ENCODE measurements at places on chromosomes 7 and 10.

DNA sequence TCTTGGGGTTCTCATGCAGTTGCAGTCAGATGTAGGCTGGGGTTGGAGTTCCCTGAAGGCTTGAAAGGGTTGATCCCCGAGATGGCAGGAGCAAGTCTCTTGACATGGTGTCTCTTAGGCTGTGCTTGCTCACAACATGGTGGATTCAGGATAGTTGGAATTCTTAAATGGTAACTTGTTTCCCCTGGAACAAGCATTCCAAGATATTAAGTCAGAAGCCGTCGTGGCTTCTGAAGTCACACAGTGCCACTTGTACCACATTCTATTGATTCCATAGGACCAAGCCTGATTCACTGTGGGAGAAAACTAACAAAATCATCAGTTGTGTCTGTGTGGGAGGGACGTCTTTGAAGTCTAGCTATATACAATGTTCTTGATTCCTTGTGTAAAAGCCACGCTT lies 3.5 kb upstream of the SLC35B4 start:
- H3K4me1 ChIP-seq = peaks cover 18% of the 10 kb centered on the region
- no peaks in the 10 kb centered on the region for H3K36me3 ChIP-seq
- no peak overlapping the region for H3K27ac ChIP-seq
- H3K4me3 ChIP-seq = no peak overlapping the region
- no peak for DNase-seq

DNA sequence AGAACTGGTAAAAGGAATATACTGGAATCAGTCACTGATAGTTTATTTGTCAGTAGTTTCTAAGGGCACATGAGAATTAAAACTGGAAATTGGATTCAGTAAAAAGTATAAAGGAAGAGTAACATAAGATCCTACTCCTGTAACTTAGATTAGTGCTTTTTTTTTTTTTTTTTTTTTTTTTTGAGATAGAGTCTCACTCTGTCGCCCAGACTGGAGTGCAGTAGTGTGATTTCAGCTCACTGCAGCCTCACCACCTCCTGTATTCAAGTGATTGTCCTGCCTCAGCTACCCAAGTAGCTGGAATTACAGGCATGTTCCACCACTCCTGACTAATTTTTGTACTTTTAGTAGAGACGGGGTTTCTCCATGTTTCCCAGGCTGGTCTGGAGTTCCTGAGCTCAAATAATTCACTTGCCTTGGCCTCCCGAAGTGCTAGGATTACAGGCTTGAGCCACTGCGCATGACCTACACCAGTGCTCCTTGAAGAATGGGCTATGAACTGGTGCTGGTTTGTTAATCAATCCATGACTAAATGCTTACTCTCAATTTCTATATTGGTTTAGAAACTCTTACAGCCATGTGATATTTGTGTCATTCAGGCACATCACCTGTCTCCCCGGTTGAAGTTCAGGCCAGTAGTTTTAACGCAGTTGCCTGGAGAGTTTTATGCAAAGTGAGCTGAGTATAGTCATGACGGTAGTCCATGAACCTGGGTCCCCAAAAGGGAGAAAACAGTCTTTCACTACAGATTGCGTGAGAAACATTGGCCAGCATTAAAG lies 65.0 kb downstream of the ZEB1 start:
- H3K4me3 ChIP-seq = no peak overlapping the region
- H3K27ac ChIP-seq = no peak overlapping the region
- peaks cover 27% of the 10 kb centered on the region for H3K36me3 ChIP-seq
- H3K4me1 ChIP-seq = no peaks in the 10 kb centered on the region

DNA sequence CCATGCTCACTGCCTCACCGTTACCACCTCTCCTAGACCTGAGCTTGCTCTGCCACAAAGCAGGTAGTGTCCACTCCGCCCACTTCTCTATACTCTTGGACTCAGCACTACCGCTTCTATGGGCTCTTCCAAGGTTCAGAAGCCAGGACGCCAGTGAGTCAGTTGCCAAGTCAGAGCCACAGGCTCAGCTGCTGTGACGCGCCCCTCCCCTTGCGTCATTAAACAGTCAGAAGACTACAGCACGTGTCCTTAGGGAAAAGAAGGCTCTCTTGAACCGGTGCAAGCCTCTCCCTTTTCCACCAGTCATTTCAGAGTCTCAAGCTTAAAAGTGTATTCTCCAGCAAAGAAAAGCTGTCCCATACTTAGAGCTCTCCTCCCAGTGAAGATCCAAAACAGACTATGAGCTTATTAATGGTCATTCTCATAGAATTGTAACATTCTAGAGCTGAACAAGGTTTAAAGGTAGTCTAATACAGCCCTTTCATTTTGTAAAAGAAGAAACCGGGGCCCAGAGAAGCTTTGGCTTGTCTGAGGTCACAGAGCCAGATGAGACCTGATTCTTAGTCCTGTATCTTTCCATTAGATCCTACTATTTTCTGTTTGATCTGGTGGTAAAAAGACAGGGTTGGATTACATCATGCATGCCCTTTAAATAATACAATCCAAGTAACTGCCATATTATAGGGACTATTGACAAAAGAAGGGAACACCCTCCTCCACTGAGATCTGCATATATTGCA lies 40.9 kb upstream of the MET start:
- H3K27ac ChIP-seq = no peak overlapping the region
- no peaks in the 10 kb centered on the region for H3K4me1 ChIP-seq
- H3K36me3 ChIP-seq = no peaks in the 10 kb centered on the region

GRCh38 chr10:46542567-46543465 lies 13.6 kb downstream of the GPRIN2 start:
- DNase-seq = no peak
- no peaks in the 10 kb centered on the region for H3K36me3 ChIP-seq
- H3K4me3 ChIP-seq = no peak overlapping the region
- peaks cover 21% of the 10 kb centered on the region for H3K27me3 ChIP-seq
- H3K27ac ChIP-seq = no peak overlapping the region

GRCh38 chr10:59649606-59650346 lies 59.9 kb downstream of the SLC16A9 start:
- no peaks in the 10 kb centered on the region for H3K27me3 ChIP-seq
- no peak overlapping the region for H3K4me3 ChIP-seq
- H3K27ac ChIP-seq = no peak overlapping the region
- no peak for DNase-seq

- DNase-seq = no peak
- H3K27me3 ChIP-seq = peaks cover 3% of the 10 kb centered on the region
- no peak overlapping the region for H3K27ac ChIP-seq
- H3K4me1 ChIP-seq = no peaks in the 10 kb centered on the region
- H3K36me3 ChIP-seq = no peaks in the 10 kb centered on the region
Observed at GRCh38 chr7:8389593-8390261, 43.7 kb upstream of the NXPH1 start.

DNA sequence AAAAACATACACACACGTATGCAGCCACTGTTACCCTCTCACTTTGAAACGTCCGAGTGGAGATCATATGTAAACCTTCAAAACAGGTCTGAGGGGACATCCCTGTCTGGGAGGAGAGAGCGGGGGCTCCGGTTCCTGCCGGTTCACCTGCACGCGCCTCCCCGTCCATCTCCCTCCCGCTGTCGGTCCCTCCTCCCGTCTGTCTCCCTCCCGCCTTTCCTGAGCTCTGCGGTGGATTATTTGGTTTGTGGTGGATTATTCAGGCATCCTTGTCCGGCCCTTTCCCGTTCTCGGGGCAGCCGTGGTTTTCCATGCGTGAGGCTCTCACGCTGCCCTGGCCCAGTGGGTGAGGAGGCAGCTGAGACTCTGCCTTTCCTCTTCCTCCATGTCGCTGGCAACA lies 59.8 kb downstream of the NKX6-2 start:
- peaks cover 33% of the 10 kb centered on the region for H3K36me3 ChIP-seq
- no peak overlapping the region for H3K4me3 ChIP-seq
- H3K27ac ChIP-seq = no peak overlapping the region
- H3K4me1 ChIP-seq = no peaks in the 10 kb centered on the region
- H3K27me3 ChIP-seq = no peaks in the 10 kb centered on the region
